ENCODE measurements at places on chromosomes 3 and 15. TPM values are rescaled to one million over a fixed set of nuclear protein-coding genes. Genes with fewer than 3 reads are reported as not detected.

- DNase-seq = no peak
Measured at GRCh38 chr3:25686766-25687165, 22.1 kb upstream of the TOP2B start.

DNA sequence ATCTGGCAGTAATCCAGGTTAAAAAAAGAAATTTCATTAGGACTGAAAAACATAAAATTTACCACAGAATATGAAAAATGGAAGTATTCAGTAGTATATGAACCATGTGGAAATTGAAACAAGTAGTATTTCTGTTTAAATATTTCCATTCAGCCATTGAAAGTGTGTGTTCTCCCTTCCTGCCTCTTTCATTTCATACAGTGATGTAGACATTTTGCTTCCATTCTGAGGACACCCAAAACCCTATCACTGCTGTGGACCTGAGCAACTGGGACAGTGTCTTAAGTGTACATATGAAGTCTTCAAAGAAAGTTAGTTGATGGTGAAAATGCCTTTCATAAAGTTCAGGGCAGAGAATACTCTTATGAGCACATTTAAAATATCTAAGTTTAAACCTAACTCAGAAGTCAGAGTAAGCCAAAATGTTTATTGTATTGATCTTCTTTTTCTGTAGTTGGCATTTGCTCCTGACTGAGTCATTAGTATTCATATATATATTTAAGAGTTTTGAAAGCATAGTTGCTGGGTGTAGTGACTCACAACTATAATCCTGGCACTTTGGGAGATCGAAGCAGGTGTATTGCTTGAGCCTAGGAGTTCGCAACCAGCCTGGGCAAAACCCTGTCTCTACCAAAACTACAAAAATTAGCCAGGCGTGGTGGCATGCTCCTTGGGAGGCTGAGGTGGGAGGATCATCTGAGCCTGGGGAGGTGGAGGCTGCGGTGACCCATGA, 198.8 kb downstream of the KLHL25 start:
- no peak for DNase-seq

- DNase-seq = no peak
Measured at GRCh38 chr15:65326117-65326526, 21.6 kb downstream of the RNU5B-1 start.

GRCh38 chr3:134646086-134646485, 4.7 kb downstream of the KY start:
- no peak for DNase-seq

GRCh38 chr15:64921711-64922110, 10.0 kb downstream of the ANKDD1A start:
- DNase-seq = no peak

The NUSAP1 gene
- polyA plus RNA-seq = 0.93 TPM

The PAQR9 gene
- not detected for polyA plus RNA-seq

DNA sequence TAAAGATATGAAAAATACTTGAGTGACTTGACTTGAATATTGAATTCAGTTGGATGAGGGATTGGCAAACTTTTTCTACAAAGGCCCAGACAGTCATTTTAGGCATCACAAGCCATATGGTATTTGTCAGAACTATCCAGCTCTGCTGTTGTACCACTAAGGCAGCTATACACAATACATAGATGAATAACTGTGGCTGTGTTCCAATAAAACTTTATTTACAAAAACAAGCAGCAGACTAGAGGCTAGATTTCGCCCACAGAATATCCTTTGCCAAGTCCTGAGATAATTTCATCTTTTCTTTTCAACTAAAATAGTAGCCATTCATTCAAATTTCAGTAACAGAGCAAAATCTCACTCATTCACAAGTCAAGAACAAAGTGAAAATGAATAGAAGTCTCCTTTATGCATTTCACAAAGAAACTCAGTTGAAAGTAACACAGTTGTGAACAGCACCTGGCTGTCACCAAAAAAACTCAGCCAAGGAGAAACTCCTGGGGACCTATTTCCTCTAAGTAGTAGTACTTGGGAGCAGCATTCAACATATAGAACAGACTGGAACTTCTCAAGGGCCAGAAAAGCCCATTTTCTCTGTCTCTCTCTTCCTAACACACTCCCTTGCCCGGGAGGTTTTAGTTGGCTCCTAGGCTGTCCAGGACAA, 56.3 kb downstream of the OSBPL10 start:
- no peak for DNase-seq

DNA sequence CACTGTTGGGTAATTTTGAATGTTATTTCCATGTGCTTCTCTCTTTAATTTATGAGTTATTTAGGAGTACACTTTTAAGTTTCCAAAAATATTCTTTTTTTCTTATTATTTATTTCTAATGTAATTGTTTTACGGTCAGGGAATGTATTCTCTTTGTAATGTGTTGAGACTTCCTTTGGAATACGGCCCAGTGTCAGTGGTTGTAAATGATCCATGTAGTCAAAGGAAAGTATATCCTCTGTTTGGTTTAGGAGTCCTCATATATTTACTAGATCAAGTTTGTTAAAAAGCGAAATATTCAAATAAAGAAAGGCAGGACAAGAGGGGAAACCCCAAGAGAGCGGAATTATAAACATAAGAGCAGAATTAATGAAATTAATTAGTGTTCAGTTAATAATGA, 49.0 kb upstream of the ADGRG7 start:
- no peak for DNase-seq

- DNase-seq = no peak
Measured at GRCh38 chr3:35522450-35522849, 116.9 kb upstream of the ARPP21 start.

The MAP1A gene
- 0.26 TPM for polyA plus RNA-seq

DNA sequence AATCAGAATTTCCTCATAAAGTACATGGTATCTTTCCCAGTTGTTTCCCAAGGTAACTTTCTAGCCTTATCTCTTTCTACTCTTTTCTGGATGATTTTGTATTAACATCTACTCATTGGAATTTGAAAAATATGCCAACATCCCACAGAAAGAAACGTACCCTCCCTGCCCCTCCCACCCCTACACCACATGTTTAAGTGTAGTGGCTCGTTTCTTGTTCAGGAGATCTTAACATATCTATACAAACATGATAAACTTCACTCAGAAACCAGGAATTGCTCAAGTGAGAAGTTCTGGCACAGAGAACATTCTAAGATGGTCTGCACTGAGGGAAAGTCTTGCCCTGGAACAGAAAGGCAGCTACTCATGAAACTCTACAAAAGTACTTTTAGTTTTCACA, 404.7 kb downstream of the SOX2 start:
- no peak for DNase-seq

DNA sequence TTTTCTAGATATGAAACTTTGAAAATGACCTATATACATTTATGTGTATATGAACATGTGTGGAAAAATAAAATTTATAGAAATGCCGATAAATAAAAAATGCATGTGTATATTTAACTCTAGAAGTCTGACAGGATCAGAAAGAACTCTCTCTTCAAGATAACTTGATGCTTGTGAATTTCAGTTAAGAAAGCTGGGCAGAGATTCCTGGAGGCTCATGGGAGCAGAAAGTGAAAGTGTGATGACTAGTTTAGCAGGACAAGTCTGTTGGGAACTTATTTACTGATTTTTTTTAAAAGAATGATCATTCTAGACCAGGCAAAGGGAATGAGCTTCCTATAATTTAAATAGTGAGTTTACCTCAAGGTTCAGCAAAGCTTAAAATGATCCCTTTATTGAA, 81.5 kb upstream of the KCNAB1 start:
- no peak for DNase-seq

GRCh38 chr3:177561769-177562392, 364.6 kb upstream of the TBL1XR1 start:
- DNase-seq = no peak

DNA sequence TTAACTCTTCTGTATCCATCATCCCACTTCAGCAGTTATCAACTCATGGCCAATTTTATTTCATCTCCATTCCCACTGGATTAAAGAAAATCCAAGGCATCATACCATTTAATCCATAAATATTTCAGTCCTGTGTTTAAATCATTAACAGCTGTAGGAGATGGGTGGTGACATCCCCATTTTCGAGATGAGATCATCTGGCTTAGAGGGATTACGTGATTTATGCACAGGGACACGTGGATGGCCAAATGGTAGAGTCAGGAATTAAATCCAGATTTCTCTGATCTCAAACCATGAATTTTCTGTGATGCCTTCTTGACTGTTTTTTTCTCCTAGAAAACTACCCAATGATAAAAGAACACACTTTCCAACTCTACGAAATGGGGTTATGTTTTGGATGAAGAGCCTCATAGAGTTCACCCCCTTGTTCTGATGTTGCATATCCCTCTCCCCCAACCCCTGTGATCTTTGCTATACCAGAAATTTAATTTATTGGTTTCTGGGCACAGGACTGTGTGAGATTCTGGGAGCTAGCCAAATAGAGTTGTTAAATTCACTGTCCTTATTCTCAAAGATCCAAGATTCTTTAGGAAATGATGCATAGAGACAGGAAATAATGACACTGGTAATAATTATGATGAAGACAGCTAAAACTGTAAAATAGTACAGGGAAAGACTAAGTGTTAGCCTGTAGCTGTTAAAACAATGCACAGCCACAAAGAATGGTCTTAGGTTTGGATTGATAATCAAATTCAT, 7.4 kb downstream of the ZNF589 start:
- no peak for DNase-seq

The PTH1R gene
- not detected for polyA plus RNA-seq

DNA sequence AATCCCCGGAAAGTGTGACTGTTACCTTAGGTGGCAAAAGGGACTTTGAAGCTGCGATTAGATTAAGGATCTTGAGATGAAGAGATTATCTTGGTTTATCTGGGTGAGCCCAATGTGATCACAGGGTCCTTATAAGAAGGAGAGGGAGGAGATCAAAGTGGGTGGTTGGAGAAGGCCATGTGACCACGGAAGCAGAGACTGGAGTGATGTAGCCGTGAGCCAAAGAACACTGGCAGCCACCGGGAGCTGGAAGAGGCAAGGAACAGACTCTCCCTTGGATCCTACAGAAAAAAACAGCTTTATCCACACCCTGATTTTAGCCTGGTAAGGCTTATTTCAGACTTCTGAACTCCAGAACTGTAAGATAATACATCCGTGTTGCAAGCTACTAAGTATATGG, 29.9 kb downstream of the CRABP1 start:
- DNase-seq = no peak

DNA sequence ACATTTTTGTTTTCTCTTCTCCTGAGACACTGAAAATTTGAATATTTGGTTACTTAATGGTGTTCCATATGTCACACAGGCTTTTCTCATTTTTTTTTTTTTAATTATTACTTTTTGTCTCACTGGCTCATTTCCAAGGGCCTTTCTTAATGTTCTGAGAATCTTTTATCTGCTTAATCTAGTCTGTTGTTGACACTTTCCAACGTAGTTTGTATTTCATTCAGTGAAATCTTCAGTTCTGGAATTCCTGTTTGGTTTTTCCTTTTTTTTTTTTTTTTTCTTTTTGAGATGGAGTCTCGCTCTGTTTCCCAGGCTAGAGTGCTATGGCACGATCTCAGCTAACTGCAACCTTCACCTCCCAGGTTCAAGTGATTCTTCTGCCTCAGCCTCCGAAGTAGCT, 42.7 kb downstream of the NCK1 start:
- no peak for DNase-seq

The SYNPR gene
- polyA plus RNA-seq = not detected

- DNase-seq = no peak
Measured at GRCh38 chr3:173096140-173096539, 44.9 kb downstream of the SPATA16 start.

The AMIGO3 gene
- polyA plus RNA-seq = 1.2 TPM
